ENCODE measurements at places on chromosomes 5 and 9.

DNA sequence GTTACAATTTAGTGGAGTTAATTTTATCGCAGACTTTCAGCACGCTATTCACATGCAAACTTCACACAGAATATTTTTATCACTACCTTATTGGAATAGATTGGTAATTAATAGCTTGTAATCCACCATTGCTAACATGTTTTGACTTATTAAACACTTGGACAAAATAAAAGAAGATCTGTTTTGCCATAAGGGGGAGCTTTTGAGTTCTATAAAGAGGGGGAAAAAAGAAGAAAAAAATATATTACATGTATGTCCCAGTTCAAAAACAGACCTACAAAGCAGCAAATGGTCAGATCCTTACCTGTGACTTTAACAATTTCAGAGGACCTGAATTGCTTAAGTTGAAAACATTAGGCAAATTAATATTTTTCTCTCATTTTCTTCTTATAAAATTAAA, 1.2 kb upstream of the PAPPA start:
- H3K4me3 ChIP-seq = peak overlapping the region; percentile 77
- no peak for DNase-seq
- peaks cover 7% of the 10 kb centered on the region for H3K27me3 ChIP-seq
- H3K36me3 ChIP-seq = no peaks in the 10 kb centered on the region
- H3K27ac ChIP-seq = no peak overlapping the region

- H3K4me1 ChIP-seq = no peaks in the 10 kb centered on the region
- H3K4me3 ChIP-seq = no peak overlapping the region
- no peak for DNase-seq
- H3K36me3 ChIP-seq = peaks cover 70% of the 10 kb centered on the region
These were observed 22.0 kb upstream of the MAPK9 start for GRCh38 chr5:180313677-180314505.

DNA sequence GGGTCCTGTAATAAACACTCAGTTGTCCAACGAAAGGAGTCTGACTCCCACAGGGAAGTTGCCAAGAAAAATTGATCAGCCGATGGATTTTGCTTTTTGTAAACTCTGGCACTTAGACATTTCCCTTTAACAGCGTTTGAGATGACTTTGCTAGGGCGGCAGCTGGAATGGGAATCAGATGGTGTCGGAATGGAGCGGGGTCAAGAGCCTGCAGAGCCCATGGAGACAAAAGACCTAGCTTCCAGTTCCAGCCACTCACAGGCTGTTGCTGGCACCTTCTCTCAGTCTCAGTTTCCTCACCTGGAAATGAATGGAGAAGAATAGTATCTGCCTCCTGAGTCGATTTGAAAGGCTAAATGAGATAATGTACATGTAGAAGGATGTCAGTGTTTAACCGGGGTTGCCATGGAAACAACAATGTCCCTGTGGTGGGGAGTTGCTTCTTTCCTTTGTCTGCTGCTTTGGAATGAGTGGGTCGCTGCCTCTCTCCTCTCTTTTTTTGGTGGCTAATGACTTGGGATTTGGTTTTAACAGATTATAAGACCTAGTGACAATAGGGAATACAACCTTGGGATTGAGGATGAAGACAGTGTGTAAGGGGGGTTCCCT, 137.4 kb downstream of the GAS1 start:
- H3K36me3 ChIP-seq = no peaks in the 10 kb centered on the region
- H3K27me3 ChIP-seq = no peaks in the 10 kb centered on the region
- H3K4me1 ChIP-seq = peaks cover 5% of the 10 kb centered on the region
- no peak overlapping the region for H3K27ac ChIP-seq

DNA sequence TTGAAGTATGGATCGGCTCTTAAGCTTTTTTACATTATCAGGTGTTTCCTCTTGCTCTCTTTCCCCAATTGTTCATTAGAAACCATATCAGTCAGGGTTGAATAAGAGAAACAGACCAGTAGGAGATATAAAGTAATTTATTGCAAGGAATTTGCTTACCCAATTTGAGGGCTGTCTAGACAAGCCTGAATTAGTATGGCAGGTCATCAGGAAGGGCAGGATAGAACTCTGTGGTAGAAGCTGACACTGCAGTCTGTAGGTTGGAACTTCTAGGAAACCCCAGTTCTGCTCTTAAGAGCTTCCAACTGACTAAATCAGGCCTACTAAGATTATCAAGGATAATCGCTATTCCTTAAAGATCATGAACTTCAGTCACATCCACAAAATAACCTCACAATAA, 24.3 kb downstream of the ISOC1 start:
- no peak overlapping the region for H3K4me3 ChIP-seq
- peaks cover 9% of the 10 kb centered on the region for H3K4me1 ChIP-seq
- no peaks in the 10 kb centered on the region for H3K27me3 ChIP-seq
- no peak overlapping the region for H3K27ac ChIP-seq
- no peaks in the 10 kb centered on the region for H3K36me3 ChIP-seq
- no peak for DNase-seq

- no peak overlapping the region for H3K27ac ChIP-seq
- no peaks in the 10 kb centered on the region for H3K36me3 ChIP-seq
- H3K4me1 ChIP-seq = no peaks in the 10 kb centered on the region
- no peak overlapping the region for H3K4me3 ChIP-seq
These were observed 70.6 kb downstream of the SH3TC2 start for GRCh38 chr5:148992265-148992664.

DNA sequence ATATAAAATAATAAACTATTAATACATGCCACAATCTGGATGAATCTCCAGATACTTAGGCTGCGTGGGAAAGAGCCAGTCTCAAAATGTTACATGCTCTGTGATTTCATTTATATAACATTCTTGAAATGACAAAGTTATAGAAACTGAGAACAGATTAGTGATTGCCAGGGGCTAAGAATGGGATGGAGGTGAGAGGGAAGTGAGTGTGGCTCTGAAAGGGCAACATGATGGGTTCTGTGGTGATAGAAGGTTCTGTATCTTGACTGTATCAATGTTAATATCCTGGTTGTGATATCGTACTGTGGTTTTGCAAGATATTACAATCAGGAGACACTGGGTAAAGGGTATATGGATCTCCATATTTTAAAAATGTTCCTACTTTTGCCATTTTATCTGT, 50.7 kb downstream of the SPEF2 start:
- DNase-seq = no peak
- H3K4me1 ChIP-seq = no peaks in the 10 kb centered on the region
- no peak overlapping the region for H3K27ac ChIP-seq
- H3K4me3 ChIP-seq = no peak overlapping the region
- no peaks in the 10 kb centered on the region for H3K36me3 ChIP-seq

DNA sequence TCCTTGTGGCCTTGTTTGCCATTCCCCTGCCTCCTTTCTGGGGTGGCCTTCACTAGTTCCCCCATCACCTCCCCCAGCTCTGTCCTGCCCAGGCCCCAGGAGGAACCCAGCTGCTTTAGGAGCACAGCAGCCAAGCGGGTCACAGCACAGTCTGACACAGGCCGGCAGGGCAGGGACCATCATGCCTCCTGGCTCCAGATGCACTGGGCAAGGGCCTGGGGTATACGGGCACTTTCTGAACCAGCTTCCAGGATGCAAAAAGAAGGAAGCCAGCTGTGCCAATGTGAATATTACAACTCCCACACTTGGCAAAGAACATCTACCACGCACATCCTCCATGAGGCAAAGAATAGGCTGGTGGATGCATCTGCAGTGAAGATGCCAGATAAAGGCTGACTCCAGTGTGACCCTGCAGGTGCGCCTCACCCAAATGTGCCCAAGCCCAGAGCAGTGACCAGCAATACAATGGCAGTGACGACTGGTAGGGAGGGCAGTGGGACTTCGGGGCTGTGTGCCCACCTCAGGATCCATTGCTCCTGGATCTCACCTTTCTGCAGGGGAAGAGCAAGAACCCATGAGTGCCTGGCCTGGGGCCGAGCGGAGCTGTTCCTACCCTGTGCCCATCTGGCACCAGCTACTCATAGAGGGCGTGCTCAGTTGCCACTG, 6.3 kb upstream of the IL3 start:
- no peaks in the 10 kb centered on the region for H3K36me3 ChIP-seq
- no peaks in the 10 kb centered on the region for H3K4me1 ChIP-seq
- no peak overlapping the region for H3K4me3 ChIP-seq
- no peaks in the 10 kb centered on the region for H3K27me3 ChIP-seq

GRCh38 chr5:79076819-79077218, 7.3 kb downstream of the BHMT2 start:
- H3K36me3 ChIP-seq = no peaks in the 10 kb centered on the region
- H3K27me3 ChIP-seq = no peaks in the 10 kb centered on the region
- no peak overlapping the region for H3K27ac ChIP-seq
- no peak for DNase-seq
- H3K4me1 ChIP-seq = no peaks in the 10 kb centered on the region

- DNase-seq = no peak
- no peaks in the 10 kb centered on the region for H3K4me1 ChIP-seq
- no peak overlapping the region for H3K27ac ChIP-seq
- no peaks in the 10 kb centered on the region for H3K36me3 ChIP-seq
These were observed 225.2 kb upstream of the TRPC7 start for GRCh38 chr5:136590581-136590980.

DNA sequence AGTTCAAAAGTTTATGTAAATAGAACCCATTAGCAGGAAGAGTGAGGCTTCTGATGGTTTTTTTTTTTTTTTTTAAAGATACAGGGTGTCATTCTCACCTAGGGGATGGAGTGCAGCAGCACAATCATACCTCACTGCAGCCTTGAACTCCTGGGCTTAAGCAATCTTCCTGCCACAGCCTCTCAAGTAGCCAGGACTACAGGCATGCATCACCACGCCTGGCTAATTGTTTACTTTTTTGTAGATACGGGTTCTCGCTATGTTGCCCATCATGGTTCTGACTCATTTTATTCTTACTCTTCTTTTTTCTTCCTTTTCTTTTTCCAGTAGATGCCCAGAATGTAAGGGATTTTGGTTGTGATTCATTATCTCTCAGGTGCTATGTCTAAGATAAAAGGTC, 201.1 kb downstream of the NNT start:
- no peaks in the 10 kb centered on the region for H3K27me3 ChIP-seq
- H3K27ac ChIP-seq = no peak overlapping the region
- H3K36me3 ChIP-seq = no peaks in the 10 kb centered on the region
- DNase-seq = no peak
- H3K4me1 ChIP-seq = no peaks in the 10 kb centered on the region

DNA sequence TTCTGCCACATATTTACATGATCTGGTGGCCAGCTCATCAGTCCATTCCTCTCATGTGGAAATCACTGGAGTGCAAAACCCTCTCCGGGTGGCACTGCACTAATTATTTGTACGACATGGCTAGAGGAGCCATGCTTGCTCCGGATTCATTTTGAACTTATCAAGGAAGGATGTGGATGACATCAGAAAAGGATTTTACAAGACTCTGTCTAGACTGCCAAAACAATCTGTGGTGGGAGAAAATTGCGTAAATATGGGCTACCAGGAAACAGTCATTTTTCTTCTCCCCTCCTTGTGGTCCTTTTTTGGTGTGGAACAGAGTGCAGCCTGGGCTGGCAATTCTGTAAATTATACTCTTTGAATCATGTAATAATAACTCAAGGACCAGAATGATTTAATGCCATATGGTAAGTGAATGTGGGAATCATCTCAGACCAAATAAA, 123.4 kb upstream of the IFNE start:
- no peak overlapping the region for H3K27ac ChIP-seq
- no peaks in the 10 kb centered on the region for H3K36me3 ChIP-seq
- no peak overlapping the region for H3K4me3 ChIP-seq
- DNase-seq = no peak
- H3K27me3 ChIP-seq = no peaks in the 10 kb centered on the region

DNA sequence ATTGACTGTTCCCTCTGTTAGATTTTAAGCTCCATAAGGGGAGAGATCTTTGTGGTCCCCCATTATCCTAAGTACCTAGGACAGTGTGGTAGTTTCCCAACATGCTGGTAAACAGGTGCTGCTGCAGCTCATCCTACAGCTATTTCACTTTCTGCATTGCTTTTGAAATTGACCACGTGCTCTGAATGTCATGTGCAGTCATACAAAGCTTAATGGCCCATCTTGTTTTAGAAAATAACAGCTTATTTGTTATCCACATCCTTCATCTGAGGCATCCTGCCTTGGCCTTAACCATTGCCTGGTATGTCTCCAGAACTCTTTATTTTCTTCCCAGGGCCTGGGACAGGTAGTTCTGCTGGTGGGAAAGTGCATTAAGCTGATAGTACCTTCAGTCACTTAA, 14.7 kb downstream of the PIK3R1 start:
- no peak overlapping the region for H3K27ac ChIP-seq
- no peaks in the 10 kb centered on the region for H3K4me1 ChIP-seq
- no peaks in the 10 kb centered on the region for H3K27me3 ChIP-seq
- H3K4me3 ChIP-seq = no peak overlapping the region
- no peak for DNase-seq

DNA sequence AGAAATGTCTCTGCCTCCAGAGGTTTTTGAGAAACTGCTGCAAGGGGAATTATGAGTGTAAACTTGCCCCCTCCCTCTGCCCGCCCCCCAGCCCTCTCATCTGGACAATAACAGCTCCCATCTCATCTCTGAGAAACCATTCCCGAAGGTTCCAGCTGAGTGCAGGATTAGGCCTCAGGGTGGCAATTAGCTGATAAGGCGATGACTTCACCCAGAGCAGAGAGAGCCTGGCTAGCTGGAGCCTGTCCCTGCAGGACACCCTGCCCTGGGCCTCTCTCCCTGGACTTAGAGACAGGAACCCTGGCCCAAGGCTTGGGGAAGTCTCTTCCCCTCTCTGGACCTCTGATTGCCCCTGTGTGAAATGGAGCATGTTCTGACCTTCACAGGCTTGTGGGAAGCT, 45.7 kb upstream of the HAND1 start:
- H3K4me1 ChIP-seq = peaks cover 7% of the 10 kb centered on the region
- no peak for DNase-seq
- no peaks in the 10 kb centered on the region for H3K36me3 ChIP-seq
- H3K4me3 ChIP-seq = no peak overlapping the region

DNA sequence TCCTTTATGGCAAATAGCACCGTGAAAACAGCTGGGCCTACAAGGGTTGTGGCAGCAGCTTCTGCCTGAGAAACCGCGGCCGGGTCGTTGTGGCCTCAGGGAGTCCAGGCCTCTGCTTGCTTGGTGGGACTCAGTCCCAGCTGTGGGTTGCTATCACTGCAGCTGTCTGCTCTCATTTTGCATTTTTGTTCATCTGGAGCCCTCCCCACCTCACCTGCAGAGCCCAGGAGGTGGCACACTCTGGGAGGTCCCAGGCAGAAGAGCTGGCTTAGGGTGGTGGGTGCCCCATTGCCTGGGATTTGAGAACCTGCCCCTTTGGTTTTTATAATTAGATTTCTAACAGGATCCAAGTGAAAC, 138.4 kb downstream of the GADD45G start:
- peaks cover 2% of the 10 kb centered on the region for H3K4me1 ChIP-seq
- no peaks in the 10 kb centered on the region for H3K27me3 ChIP-seq
- no peak overlapping the region for H3K4me3 ChIP-seq
- DNase-seq = no peak
- H3K36me3 ChIP-seq = no peaks in the 10 kb centered on the region
- H3K27ac ChIP-seq = no peak overlapping the region

GRCh38 chr9:69657269-69657668, 14.9 kb downstream of the APBA1 start:
- no peak for DNase-seq
- H3K4me1 ChIP-seq = no peaks in the 10 kb centered on the region
- H3K27ac ChIP-seq = no peak overlapping the region
- H3K27me3 ChIP-seq = no peaks in the 10 kb centered on the region
- H3K36me3 ChIP-seq = no peaks in the 10 kb centered on the region
